Fibroblast of skin of scalp (primary cell): ENCODE measurements at places on chromosomes 5 and 9.
A peak's percentile ranks its signal among the peaks of the same experiment; 100 is the strongest.

- peak; percentile 59 for DNase-seq
Measured at GRCh38 chr5:55232985-55233928, at the start of gene CCNO. Gene CCNO, minus strand, starts transcription at chr5:55233608. Its CDS starts 85 bp downstream, at chr5:55233523.

DNA sequence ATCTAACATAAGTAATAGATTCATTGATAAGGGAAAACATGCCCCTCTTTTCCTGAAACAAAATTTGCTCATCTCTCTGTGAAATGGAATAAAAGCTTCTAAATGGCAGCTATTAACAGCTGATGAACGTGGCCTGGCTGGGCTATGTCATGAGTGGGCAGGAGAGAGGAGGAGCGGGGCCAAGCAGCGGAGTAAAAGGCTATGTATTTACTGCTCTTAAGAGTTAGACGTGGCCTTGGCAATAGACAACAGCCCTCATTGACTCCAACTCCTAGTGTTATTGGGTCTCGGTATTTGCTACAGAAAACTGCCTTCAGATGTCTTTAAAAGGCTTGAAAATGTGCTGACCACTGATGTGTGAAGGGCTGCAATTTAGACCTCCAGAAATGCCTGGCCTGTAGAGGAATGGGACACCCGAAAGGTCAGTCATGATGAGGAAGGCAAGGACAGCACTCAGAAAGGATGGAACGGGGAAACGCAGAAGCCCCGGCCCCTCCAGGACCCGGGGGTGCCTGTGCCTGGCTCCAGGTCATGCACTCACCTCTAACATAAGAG lies 116.8 kb downstream of the PDZD2 start:
- DNase-seq = no peak

- no peak for DNase-seq
Measured at GRCh38 chr5:4855036-4855435, 285.1 kb upstream of the ADAMTS16 start.

DNA sequence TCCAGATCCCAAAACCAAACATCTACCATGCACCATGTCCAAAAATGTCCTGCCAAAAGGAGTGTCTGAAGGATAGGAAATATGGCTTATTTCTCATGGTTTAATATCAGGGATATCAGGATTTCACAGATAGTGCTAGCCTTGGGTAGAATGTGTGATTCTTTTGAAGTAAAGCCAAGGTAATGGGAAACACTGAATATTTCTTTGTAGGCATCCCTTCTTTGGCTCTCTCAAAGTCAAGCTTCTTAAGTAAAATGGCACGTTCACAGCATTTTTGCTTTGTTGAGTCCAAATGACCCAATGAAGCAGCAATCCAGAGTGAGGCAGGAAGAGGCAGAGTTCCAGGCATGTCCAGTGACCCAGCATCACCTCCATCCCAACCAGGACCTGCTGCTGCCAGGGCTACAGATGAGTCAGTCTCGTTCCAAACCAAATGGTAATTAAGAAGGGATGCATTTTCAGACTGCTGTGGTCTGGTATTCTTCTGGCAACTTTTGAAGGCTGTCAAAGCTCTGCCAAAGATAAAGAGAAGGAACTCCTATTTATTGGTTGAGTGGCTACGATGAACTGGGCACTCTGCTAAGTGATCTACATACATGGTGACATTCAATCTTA lies 678.8 kb upstream of the KLF4 start:
- peak; percentile 7 for DNase-seq

DNA sequence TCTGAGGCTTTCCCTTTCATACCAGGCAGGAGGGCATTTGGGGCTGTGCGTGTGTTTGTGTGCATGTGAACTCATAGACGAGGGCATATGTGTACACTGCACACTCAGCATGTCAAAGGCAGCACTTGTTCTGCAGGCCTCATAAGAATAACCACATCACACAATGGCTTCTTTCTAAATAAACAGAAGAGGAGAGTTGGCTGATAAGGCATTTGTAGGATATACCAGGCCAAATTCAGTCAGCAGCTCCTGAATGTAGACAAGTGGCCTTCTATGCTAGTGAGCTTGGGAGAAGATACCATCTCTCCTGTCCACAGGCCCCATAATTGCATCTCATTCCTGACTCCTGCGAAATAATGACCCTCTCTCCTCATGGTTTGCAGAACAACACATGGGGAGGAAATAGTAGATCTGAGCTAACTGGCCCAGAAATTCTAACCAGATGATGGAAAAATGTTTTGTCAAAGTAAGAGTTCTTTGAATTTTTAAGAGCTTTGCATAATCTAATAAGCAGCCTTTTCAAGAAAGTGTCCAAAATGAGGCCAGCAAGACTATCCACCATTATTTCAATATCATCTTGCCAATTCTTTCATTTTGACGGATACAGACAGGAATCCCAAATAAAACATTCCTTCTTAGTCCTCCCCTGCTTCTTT lies 60.5 kb upstream of the GAS1 start:
- peak; percentile 77 for DNase-seq

DNA sequence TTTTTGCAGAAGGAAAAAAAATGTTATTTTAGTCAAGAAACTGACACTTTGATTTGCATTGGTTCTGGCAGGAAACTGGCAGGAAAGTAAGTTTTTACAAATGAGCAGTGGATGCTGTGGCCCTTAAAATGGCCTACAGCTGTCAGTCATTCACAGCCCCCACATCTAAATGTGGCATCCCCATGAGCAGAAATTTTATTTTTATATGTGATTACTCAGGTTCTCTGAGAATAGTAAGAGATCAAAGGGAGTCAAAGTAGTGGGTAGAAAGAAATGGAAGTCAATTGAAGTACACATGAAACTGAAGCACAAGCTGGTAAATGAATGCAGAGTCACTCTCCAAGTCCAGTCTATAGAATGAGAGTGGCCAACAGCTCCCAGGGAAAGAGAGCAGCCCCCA lies 80.3 kb downstream of the ENC1 start:
- no peak for DNase-seq

DNA sequence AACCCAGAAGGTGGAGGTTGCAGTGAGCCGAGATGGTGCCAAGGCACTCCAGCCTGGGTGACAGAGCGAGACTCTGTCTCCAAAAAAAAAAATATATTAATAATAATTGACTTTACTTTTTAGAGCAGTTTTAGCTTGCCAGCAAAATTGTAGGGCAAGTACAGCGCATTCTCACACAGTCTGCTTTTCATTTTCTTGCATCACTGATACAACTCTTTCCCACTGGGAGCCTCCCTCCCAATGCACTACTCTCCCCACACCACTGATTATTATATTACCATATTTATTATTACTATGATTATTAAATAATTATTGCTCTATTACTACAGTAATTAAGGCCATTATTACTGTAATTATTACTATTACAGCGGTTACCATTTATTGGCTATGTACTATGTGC lies 212.8 kb downstream of the GNA14 start:
- no peak for DNase-seq

DNA sequence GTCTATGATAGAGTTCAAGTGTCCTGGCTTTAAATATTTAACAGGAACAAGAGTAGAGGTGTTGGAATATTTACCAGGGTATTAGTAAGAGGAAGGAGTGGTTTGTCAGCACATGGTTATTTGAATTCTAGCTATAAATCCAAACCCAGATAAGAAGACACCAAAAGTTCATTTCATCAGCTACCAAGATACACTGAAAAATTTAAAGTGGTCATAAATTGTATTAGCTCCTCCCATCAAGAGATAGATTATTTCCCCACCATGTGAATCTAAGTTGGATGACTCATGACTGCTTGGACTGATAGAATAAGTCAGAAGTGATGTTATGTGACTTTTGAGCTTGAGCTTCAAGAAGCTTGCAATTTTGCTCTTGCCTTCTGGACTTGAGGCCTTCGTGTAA lies 72.1 kb upstream of the GRAMD2B start:
- peak; percentile 73 for DNase-seq

DNA sequence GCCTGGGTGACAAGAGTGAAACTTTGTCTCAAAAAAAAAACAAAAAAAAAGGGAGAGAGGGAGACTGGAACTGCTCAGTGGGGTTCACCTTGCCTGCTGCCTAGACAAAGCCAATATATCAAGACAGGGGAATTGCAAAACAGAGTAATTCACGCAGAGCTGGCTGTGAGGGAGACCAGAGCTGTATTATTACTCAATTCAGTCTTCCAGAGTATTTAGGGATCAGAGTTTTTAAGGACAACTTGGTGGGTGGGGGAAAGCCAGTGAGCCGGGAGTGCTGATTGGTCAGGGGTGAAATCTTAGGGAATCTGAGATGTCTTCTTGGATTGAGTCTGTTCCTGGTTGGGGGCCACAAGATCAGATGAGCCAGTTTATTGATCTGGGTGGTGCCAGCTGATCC lies 25.6 kb upstream of the SPIN1 start:
- no peak for DNase-seq

- DNase-seq = no peak
Measured at GRCh38 chr9:76709020-76709419, 55.2 kb upstream of the PCA3 start.

GRCh38 chr5:148333262-148333849 lies 2.0 kb upstream of the SPINK9 start:
- no peak for DNase-seq

DNA sequence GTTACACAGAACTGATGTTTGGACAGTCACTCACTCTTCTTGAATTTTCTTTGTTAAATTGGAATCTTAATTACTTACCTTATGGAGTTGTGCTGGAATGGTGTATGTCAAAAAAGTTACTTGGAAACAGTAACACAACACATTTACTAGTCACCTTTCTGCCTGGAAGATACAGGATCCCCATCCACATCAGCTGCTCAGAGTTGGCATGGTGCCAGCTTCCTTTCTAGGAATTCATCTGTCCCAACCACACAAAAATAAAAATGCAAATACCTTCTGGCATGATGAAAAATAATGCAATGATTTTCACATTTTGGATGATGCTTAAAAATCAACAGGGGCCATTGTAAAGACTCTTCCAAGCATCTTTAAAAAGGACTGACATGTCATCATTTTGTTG lies 341.5 kb downstream of the TMEM38B start:
- no peak for DNase-seq

DNA sequence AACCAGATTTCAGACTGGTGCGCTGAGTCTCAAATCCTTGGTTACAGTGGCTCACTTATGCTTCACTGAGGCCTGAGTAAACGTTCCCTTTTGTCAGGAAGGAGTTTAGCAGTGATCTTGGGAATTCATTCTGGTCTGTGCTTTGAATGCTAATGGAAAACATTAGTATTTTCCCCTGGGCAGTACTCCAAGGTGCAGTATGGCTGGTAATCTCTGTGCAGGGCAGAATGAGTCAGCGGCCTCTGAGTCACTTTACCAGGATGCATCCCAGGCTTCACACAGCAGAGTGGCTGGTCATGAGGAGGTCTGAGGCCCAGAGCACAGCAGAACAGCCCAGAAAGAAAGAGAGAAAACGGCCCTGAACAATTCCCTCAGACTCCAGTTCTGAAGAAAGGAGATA lies 54.0 kb downstream of the PCA3 start:
- DNase-seq = peak; percentile 98

GRCh38 chr9:82891321-82891720 lies 171.6 kb downstream of the RASEF start:
- DNase-seq = peak; percentile 3

GRCh38 chr9:136741883-136742571 lies 713 bp downstream of the LCN10 start:
- no peak for DNase-seq

DNA sequence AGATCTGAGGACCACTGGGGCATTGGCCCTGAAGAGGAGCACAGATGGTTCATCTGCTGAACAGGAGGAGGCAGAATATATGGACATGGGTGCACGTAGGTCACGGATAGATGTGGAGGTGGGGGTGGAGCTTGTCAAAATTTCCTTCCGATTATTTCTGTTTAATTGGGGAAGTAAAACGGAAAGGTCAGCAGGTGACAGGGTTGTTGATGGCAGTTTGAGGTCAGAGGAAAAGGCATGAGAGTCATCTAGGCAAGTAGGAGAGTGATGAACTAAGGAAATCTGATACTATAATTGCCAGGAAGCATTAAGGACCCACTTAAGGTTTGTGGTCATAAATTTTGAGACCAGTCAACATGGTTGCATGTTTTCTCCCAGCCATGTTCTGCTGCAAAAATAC lies 8.4 kb upstream of the FAM81B start:
- no peak for DNase-seq

- DNase-seq = peak; percentile 50
Measured at GRCh38 chr9:134344068-134344799, 18.0 kb downstream of the RXRA start.

GRCh38 chr5:55140908-55141665 lies 18.9 kb upstream of the GPX8 start:
- DNase-seq = no peak

DNA sequence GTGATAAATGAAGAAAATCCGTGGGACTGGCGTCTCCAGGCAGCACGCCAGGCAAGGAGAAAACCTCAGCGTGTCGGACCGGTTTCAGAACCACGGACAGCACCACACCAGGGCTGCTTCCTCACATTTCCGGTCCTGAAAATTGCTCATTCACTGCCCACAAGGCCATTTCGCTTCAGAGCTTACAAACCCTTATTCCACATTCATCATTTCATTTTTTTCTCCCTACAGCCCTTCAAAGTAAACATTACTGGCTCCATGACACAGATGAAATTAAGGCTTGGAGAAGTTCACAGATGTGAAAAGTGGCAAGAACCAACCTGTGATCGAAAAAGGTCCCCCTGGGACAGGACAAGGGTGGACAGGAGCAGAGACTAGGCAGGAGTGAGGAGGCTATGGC lies 1.5 kb upstream of the GPRIN1 start:
- peak; percentile 79 for DNase-seq

DNA sequence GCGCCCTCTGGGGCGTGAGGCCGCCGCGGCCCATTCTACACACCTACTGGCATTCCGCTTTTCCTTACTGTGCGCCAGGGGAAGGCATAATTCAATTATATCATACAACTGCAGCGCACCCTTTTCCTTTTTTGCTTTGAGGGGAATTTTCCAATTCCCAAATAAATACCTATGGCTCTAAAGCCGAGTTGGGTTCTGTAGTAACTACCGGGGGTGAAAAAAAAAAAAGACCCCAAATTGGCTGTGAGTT lies 34.1 kb upstream of the NFIB start:
- DNase-seq = no peak
